ENCODE measurements at places on chromosomes 6 and 20.

DNA sequence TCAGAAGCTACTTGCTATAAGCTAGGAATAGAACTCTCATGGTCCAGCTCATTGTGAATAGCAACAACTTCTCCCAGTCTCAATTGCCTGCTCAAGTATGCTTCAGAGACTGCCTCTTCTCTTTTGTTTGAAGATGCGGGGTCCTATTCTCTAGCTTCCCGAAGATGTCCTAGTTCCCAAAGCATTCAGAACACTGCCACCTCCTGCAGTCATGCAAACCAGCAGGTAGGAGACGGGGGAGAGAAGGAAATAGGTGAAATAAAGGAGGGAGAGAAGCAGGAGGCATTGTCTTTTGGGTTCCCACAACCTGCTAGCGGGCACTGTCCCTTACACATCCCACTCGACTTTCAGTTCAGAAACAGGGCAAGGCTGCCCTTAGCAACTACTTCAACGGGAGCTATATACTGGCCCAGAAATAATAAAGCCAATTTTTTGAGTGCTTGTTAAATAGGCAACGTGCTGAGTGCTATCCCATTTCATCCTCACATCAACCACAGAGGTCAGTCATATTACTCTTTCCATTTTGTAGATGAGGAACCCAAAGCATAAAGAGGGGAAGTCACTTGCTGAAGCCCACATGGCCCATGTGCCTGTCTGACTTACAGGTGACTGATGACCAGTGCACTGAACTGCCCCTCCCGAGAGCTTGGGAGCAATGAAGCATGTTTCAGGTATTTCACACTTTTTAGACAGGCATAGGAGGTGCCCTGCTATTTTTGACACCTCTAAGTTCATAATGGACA is 61.9 kb upstream of the ATXN1 start:
- no peak for DNase-seq

DNA sequence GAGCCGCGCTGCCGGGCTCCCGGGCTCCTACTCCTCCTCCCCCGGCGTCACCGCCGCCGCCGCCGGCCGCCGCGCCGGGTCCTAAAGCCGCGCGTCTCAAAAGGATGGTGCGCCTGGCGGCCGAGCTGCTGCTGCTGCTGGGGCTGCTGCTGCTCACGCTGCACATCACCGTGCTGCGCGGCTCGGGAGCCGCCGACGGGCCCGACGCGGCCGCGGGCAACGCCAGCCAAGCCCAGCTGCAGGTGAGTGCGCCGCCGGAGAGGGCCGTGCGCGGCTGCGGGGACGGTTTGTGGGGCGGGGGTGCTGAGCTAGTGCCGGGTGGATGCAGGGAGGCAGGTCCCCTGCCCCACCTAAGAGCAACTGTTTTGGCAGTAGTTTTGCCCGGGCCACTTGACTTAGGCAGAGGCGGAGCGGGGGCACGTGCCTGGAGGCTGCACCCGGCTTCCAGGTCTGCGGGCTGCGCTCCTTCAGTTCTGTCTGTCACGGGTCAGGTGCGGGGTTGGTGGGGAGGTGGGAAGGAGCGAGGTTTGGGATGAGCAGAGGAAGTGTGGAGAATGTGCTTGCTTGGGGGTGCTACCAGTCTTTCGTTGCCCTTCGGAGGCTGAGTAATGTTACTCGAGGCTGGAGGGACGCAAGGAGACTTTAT is 722 bp downstream of the ISM1 start:
- DNase-seq: peak; percentile 70

- no peak for DNase-seq
Observed at GRCh38 chr6:3284436-3284876, 25.7 kb downstream of the PSMG4 start.

- DNase-seq: no peak
Observed at GRCh38 chr6:6581054-6581453, 7.5 kb upstream of the LY86 start.

DNA sequence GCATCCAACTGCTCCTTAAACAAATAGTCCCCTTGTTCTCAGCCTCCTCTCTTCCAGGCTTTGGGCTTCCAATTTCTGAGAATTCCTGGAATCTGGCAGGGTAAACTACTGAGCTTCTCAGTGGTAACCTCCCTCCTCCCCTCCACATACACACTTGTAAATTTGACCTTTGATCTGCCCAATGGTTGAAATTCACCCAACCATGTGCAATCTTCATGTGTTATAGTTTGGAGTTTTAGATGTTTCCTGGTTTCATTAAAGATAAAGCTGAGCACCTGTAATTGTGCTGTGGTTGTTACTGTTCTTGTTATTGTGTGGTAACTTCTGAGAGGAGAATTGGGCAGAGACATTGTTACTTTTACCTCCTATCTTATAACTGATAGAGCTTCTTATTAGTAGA is 328.4 kb downstream of the TPBG start:
- no peak for DNase-seq

- no peak for DNase-seq
Observed at GRCh38 chr6:134774201-134774638, 175.7 kb downstream of the ALDH8A1 start.

- DNase-seq: no peak
Observed at GRCh38 chr20:41329435-41330342, 10.9 kb upstream of the LPIN3 start.

DNA sequence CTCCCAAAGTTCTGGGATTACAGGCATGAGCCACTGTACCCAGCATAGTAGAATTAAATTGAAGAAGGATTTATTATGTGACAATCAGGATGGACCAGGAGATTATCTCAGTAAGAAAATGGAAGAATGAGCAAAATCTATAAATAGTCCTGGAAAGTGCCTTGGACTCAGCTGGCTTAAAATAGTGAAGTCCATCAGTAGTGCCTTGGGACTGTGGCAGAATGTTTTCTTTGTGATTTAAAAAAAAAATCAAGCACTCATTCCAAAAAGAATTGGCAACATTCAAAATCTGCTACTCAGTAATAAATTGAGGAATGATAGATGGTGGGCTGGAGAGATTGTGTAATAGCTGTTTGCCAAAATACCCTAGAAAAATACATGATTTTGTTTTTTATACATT is 37.0 kb upstream of the MAS1 start:
- no peak for DNase-seq

DNA sequence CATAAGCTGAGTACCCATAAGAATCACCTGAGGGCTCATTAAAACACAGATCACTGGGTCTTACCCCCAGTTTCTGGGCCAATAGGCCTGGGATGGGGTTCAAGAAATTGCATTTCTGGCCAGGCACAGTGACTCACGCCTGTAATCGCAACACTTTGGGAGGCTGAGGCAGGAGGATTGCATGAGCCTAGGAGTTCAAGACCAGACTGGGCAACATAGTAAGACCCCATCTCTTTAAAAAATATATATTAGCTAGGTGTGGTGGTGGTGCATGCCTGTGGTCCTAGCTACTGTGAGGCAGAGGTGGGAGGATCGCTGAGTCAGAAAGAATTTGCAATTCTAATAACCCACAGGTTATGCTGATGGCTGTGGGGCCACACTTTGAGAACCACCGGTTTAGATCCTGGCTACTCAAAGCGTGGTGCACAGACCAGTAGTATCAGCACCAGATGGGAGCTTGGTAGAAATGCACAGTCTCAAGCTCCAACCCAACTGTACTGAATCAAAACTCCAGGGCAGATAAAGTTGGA is 2.0 kb downstream of the CCM2L start:
- no peak for DNase-seq

DNA sequence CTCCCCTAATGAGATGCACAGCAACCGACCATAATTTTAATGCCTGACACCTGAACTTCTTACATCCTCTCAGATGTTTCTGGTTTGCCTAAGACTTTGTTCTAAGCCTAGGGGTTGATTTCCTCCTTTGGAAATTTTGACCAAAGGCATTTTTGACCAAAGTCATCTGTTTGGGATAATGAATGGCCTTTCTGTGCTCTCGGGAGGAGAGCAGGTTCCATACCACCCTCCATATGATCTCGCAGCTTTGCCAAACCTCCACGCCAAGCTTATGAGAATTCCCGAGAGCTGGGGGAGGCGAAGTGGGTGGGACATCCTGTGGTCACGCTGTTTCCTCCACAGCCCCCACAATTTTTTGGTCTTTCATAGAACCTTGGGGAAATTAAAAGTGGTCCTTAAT is 91.7 kb downstream of the SCML4 start:
- DNase-seq: no peak

DNA sequence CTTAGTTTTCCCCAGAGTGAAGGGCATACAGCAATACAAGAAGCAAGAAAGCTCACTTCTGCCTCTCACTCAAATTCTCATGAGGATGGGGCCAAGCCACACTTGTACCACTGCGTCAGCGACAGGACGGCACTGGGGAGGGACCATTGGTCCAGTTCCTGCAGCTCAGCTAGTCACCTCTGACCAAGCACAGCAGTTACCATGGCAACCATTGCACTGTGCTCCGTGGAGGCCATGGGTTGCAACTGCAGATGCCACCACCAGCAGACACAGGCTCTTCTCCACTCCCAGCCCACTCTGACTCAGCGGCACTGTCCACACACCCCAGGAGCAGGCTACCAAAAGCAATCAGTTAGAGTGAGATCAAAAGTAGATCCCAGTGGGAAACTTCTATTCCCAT is 441.1 kb upstream of the ARID1B start:
- DNase-seq: no peak

- DNase-seq: no peak
Observed at GRCh38 chr20:40234593-40234992, 454.4 kb downstream of the MAFB start.

DNA sequence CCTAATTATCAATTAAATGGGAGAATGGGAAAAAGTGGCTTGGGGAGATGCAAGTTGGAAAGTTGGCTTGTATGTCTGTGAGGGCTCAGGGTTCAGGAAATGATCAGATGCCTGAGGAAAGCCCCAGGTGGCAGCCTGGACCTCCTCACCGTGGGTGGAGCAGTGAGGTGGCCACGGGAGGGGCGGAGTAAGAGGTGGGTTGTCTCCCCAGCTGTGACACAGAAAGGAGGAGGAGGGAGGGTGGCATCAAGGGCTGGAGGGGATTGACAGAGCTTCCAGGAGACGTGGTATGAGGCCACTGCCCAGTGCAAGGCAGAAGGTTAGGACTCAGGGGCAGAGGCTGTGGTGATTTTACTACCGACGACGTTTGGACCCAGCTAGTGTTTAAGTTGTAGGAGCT is 672.2 kb downstream of the PRKN start:
- no peak for DNase-seq

DNA sequence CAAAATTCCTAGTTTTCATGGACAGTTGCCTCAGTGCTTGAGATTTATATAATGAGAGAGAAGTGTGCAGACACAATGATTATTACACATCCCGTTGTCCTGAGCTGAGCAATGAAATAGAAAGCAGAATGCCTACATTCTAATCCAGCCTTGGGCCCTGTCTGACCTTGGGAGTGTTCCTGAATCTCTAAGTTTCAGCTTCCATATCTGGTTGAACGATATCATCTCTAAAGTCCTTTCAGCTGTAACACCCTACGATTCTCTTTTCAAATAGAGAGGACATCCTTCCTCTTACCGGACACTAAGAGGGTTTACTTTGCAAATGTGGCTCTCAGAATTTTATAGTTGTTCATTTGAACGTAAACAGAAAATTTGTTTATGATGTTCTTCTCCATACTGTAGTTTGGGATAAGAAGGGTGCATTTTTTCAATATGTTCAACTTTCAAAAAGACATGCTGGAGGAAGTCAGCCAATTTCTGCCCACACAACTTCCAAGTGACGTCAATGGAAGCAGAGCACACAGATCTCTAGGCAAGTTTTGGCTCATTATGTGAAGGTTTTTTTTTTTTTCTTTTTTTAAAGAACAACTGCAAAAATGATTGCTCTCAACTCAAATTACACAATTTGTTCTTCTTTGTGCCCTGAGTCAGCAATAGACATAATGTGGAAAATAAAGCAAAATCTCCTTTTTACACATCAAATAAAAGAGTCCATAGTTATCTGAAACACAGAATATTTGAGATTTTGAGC is 50.4 kb downstream of the PDE7B start:
- no peak for DNase-seq

- no peak for DNase-seq
Observed at GRCh38 chr20:5463007-5463686, 146.4 kb upstream of the PROKR2 start.

DNA sequence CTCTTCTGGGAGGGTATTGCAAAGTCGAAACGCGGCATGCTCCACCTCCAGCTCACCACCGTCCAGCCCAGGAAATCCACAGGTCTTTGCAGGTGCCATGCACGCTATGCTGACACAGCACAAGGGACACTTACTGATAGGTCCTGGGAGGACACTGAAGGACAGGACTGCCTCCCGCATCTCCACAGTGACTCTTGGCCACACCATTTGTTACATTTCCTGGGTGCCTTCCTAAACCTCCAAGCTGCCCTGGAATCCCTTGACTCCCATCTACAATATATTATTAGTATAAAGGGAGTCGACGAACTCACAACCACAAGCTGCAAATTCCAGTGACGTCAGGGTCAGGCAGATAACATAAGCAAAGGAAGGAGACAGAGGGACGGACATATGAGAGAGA is 106.9 kb downstream of the JPH2 start:
- DNase-seq: no peak

DNA sequence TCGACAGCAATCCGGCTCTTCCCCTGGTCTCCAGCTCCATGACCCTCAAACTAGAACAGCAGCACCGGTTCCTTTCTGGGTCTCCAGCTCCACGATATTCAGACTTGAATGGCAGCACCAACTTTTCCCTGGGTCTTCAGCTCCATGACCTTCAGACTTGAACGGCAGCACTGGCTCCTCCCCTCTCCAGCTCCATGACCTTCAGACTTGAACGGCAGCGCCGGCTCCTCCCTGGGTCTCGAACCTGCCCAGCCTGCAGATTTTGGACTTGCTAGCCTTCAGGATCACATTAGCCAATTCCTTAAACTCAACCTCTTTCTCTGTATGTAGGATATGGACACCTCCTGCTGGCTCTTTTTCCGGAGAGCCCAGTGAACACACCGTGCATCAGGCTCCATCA is 350.9 kb downstream of the PREX1 start:
- no peak for DNase-seq

DNA sequence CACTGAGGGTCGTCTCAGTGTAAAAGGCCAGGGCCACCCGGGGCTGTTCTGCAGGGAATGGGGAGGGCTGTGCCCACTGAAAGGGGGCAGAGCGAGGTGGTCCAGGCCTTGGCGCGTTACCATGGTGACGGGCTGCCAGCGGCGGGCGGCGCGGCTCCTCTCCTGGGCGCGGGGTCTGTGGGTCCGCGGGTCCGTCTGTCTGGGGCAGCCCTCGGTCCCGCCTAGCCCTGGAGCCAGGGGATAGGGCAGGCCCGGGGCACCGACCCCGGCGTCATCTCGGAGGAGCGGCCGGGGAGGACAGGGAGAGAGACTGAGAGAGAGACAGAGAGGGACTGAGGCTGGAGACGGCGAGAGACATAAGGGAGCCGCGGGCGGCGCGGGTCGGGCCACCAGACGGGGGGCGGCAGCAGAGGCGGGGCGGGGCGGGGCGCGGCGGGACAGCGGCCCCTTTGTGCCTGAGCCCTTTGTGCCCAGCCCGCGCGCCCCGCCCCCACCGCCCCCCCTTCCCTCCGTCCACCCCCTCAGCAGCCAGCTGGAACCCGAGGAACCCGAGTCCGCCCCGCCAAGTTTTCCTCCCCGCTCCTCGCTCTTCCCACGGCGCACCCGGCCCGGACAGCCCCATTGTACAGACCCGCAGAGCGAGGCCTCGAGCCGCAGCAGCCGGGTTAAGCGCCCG is at the start of gene KIAA1755:
Gene KIAA1755 (minus strand): TSS at position 358 of the 676 bp plus-strand sequence. CDS start 235 bp downstream, at position 123.
- DNase-seq: no peak
